KG1 (cell line): ENCODE measurements at places on chromosomes 2 and 18.

GRCh38 chr2:54308186-54308585, 52.2 kb upstream of the TSPYL6 start:
- DNase-seq: no peak

DNA sequence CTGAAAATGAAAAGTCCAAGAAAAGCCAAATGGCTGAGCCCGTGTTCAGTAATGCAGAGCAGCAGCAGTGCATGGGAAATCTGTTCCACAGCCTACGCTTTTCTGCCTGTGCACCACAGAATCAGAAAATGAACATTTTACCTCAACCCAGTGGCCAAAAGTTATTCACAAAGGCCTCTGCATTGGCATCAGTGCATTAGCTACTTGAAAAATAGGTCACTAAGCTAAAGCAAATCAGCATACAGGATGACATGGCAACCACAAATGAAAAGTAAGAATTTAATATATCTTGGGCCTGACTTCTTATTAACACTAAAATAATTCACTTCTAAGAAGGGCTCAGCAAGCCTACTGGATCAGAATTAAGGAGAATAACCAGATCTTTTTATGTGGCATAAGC, 1145.3 kb upstream of the CHAC2 start:
- DNase-seq: no peak

DNA sequence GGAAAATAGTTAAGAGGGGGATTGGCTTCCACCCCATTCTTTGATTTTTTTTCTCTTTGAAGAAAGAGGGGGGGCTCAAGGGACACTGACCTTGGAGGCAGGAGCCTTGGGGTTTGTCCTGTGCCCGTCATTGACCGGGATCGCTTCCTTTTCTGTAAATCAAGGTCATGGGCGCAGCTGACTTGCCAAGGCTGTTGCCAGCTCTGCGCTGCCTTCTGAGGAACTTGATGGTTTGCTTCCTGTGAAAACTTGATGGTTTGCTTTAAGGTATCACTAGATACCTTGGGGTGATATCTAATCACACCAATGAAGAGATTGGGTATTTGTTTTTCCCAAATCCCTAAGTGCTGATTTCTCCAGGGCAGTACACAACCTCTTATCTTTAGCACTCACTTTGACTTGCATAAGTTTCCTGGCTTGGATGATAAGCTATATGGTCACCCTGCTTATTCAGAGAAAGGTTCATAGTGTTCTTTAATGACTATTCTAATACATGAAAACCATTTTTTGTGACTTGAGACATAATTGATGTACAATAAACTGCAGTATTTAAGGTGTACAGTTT, 56.0 kb downstream of the DGKD start:
- no peak for DNase-seq

DNA sequence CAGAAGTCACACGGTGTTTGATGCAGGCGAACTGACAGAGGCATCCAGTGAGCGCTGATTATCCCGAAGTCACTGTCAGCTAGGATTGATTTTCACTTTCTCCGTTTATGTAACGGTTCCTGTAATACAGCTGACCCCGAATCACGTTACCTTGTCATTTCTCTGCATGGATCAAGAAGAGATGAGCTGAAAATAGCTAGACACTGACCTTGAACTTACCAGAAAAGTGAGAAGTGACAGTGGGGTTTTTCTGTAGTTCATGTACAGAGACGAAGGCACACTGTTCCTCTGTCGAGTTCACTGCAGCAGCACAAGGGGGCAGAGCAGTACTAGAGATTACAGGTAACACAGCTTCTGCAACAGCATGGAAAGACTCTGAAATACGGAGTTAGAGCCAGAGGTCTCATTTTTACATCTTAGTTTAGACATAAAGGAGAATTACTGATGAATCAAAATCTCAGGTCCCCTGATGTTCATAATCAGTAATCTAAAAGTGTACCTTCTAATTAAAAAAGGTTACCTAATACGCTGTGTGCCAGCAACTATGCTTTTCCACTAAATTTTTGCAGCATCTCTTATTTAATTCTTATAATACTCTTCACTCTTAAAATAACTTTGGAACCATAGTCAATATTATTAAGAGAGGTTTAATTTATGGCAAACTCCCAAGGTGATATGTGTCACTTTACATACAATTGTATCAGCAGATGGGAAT, 33.1 kb downstream of the ARHGAP15 start:
- DNase-seq: no peak

DNA sequence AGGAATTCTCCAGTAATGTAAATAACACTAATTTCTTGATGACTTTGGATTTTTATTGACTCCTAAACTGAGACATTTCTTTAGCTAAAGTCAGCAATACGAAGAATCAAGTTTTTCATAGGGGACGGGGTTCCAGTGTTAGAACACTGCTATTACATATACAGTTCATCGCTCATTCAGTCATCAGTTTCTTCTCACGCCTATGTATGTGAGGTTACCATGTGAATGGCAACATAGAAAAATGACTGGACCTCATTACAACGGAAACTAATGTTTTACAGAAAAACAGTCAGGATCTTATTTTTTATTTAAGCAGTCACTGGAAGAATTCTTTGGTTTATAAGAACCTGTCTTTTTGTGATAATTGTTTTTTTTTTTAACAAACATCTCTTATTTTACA, 56.4 kb downstream of the THADA start:
- no peak for DNase-seq

DNA sequence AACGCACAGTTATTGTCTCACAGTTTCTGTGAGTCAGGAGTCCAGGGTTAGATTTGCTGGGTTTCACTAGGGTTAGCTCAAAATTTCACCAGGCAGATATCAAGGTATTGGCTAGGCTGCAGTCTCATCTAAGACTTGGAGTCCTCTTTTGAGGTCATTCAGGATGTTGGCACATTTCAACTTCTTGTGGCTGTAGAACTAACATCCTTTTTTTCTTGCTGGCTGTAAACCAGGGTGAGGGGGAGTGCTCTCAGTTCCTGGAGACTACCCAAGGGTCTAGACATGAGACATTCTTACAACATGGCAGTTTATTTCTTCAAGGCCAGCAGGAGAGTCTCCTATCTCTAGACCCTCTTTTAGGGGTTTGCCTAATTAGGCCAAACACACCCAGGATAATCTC, 12.8 kb upstream of the CAVIN2 start:
- DNase-seq: no peak

DNA sequence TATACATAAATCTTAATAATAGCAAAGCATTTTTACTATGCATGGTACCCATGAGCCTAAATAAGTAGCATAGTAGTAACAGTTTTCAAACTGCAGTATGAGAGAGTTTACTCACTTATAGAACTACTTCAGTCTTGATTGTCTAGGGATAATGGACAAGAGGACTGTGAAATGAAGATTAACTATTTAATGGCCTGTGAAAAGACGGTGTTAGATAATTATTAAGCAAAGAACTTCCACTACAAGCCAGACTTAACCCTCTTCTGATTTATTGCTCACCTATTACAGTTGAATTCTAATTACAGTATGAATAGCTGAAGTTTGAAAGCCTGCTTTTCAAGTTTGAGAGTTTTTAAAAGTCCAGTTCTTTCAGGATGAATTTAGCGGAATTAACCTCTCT, 18.9 kb downstream of the PIK3C3 start:
- no peak for DNase-seq

DNA sequence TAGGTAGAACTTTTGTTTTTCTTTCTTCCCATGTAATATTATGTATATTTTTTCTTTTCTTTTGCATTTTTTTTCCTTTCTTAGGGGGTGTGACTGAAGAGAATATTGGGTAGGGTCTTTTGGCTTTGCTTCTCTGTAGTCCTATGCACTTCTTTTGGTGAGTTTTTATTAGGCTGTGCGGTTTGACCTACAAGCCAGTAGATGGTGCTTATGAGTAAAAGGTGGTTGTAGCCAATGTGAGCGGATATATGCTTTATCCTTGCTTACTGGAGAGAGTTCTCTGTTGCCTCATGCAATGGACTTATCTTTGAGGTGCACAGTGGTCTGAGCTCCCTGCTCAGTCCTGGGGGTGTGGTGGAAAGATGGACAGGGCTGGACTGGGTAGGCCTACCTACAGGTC, 52.7 kb downstream of the DSEL start:
- DNase-seq: no peak

DNA sequence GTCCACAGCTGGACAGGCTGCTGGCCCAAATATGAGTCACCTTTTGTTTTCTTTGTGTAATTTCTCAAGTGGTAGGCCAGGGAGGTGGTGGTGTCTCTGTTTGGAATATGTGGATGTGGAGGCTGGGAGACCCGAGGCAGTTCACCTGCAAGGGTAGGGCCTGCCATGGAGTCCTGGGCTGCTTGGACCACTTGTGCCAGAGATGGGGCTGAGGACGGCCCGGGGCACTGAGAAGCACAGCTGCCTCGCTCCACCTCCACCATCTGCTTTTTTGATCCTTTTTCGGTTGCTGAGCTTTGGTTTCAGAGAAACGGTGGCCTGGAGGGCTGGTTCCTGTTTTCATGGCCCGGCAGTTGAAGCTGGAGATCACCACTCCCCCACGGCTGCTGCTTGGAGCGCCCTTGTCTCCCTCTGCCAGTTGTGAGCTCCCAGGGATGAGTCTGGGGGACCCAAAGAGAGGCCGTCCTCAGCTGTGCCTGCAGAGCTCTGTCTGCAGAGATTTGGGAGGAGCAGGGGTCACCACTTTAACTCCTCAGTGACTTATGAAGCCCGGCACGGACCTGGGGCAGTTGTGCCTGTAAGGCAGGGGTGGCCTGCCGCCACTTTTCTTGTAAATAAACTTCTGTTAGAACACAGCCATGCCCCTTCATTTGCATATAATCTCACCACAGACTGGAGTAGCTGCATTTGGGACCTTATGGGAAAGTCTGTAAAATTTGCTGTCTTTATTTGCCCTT, 67.6 kb upstream of the MCFD2 start:
- DNase-seq: peak; percentile 37

DNA sequence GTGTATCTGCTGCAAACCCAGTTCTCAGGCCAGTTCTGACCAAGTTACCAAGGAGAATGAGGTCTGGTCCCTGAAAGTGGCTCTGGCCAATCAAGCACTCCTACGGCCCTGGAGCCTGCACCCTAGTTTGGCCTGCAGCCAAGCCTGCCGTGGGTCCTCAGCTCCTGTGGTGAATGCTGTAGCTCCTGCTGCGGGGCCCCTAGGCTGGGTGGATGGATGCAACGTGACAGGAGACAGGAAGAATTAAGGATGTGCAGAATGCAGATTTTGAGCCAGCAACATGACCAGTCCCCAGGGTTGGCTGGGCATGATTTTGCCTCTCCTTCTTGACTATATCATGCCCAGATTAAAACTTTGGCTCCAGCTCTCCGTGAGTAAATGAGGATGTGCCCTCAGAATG, 97.2 kb downstream of the SMAD7 start:
- DNase-seq: no peak

DNA sequence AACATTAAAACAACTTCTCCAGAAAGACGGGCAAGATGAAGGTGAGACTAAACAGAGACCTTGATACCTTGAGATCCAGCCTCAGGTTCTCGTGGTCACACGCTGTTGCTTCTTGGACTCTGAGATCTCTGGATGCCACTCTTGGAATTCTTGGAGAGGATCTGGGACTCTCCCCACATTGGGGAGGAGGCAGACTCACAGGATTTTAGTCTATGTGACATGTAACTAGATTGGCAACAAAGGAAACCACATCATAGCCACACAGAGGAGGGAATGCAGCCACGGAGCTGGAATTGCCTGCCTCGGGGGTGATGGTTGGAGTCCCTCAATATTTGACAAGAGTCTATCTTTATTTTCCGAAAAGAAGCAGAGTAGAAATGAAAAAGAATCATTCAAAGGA, 78.8 kb upstream of the IGFBP5 start:
- no peak for DNase-seq

DNA sequence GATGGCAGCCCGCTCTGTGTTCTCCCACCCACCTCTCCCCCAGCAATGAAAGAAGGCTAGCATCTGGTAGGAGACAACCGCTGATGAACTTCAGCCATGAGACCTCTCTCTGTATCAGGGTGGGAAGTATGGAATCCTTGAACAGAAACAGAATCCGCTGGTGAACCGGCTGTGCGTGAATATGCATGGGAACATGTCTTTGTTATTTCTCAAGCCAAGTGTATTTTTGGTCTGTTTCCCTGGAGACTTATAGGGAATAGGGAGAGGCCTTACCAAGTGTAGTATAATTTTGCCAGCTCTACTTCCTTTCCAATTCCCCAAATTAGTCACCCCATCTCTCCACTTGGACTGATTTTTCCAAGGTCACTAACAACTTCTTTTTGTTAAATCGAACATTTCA, 30.1 kb downstream of the WNT10A start:
- no peak for DNase-seq

DNA sequence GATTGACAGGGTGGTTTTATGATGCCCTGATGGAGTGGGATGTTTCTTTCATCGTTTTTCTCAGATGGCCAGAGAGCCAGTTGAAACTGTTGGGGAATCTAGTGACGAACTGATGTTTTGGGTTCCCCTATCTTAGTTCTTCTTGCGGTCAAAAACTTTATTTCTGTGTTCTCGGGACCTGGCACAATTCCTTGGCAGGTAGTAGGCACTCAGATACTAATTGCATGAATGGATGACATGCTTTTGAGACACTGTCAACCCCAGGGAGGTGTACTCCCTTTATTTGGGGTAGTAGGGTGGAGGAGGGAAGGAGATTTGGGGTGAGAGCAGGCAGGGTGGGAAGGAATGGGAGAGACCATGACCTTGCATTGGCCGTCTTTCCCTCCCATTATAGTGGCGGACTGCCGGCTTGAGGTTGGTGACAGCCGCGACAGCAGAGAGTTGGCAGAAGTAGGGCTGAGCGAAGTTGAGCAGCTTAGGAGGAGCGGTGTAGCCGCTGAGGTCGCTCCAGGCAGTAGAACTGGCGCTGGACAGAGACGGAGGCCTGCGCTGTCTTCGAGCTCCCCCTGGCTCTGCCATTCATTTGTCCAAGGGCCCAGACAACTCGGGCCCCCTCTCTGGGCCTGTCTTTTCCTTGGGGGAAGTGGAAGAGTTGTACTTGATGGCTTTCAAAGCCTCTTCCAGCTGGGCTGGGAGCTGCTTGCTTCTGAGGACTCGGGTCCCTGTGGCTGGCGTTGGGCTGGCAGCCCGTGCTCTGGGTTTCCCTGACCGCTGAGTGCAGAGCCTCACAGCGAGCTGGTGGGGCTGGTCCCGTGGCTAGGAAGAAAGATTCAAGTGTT, 2.6 kb downstream of the TET3 start:
- DNase-seq: no peak

- no peak for DNase-seq
These were observed 96.3 kb downstream of the SH3RF3 start for GRCh38 chr2:109225170-109225782.

DNA sequence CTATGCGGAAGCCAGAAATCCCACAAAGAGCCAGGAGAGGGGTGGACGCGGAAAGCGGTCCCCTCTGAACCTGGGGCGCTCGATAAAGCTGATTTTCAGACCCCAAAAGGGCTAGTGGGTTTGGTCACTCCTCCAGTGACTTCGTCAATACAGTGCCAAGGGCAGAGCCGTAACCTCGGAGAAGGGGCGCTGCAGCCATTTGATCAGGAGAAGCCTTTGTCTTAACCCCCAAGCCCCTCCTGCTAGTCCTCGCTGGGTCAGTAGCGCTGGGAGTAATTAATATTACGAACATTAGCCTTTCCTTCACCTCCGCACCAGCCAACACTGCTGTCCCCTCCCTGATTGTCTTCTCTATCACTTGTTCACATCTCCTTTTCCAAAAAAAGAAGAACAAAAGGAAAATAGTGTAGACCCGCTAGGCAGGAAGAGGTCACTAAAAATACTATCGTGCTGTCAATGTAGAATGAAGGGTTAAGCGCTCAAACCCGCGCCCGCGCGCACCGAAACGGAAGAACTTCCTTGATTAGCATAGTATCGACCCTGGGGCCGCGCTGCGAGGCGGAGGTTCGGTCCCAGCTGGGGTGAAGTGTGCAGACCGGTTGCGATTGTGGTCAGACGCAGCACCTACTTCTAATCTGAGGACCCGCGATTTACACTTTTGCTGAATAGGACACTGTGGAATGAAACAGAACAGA, 63.2 kb upstream of the MAPRE2 start:
- DNase-seq: peak; percentile 7

GRCh38 chr2:112821142-112821541, 15.4 kb downstream of the IL1B start:
- no peak for DNase-seq
